Hematopoietic multipotent progenitor cell treated with erythropoietin and hydrocortisone succinate and interleukin-3 and kit ligand, for 4 days (in vitro differentiated cells): ENCODE measurements at places on chromosomes 12 and 14.

DNA sequence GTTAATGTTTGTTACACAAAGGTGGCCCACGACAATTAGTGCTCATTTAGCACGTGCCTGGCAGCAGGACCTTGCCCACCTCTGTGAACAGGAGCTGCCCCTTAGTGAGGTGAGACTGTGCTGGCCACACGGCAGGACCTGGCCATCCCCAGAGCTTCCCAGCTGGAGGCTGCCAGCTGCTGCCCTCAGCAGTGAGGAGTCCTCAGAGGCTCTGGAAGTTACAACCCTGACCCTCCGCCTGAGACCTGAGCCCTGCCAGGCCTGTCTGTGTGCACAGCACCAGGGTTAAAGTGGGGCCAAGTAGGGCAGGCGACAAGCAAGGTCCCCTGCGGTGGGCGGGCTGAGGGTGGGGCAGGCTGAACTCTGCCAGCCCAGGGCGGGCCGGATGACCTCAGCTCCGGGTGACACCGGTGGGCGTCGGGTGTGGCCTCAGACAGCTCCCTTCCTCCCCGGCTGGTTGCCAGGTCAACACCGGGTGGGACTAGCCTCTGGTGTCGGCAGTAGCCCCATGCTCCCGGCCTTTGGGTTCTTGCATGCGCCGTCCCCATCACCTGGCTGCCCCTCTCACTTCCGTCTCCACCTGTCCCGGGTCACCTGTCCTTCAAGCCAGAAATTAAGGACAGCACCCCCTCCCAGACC is 9.2 kb upstream of the LBHD2 start:
- peak; percentile 86 for DNase-seq

- peak; percentile 89 for DNase-seq
Observed at GRCh38 chr12:47307680-47308399, 228.1 kb upstream of the AMIGO2 start.

- DNase-seq = peak; percentile 94
Observed at GRCh38 chr12:54413284-54414190, 5.5 kb downstream of the ITGA5 start.

DNA sequence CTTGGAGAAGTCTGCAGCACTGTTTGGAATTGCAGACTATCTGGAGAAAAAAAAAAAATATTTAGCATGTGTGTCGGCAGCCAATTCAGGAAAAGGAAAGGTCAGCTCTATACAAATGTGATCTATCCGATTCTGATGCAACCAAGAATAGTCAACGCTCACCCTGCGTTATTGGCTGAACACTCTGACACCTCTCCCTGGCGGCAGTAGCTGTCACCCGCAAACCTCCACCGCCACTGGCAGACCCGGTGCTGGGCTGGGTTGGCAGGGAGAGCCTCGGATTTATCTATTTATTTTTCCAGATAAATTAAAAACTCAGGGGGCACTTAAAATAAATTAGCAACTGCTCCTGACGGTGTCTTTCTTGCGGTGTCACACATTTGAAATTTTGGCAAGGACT is 409.7 kb downstream of the VRK1 start:
- no peak for DNase-seq

DNA sequence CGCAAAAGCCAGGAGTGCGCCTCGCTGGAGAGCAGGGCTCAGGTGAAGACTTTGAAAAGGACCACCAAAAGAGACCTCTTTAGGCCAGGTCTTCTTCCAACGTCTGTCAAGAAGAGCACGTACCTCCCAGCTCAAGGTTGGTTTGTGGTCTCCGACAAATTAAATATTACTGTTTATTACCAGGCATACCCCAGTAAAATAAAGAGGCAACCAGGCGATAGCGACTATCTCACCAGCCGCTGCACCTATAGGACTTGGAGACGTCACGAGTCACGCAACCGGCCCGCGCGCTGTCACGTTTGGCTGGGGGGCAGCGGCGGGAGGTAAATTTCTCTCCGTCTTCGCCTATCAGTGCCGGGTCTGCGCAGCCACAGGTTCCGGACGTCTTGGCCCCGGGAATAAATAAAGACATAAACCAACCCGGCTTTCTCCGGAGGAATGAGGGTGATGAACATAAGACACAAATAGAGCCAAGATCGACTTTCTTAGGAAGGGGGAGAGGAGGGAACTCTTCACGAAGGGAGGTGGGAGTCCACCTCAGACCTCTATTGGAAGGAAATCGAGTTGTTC is 2.0 kb upstream of the TBX5 start:
- no peak for DNase-seq

DNA sequence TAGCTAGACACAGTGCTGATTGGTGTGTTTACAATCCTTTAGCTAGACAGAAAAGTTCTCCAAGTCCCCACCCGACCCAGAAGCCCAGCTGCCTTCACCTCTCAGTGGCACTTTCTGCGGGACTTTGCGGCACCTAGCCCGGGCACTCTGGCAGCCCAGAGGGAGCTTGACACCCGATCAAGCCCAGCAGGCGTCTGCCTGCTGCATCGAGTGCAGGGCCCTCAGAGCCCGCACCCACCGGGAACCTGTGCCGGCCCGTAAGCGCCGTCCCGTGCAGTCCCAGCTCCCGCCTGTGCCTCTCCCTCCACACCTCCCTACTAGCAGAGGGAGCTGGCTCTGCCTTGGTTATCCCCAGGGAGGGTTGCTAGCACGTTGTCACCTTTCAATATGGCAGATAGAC is 631.0 kb upstream of the STXBP6 start:
- DNase-seq = no peak

- peak; percentile 35 for DNase-seq
Observed at GRCh38 chr12:96486751-96487613, 2.4 kb upstream of the CFAP54 start.

- no peak for DNase-seq
Observed at GRCh38 chr14:91609161-91609560, 99.1 kb upstream of the PPP4R3A start.

- DNase-seq = peak; percentile 76
Observed at GRCh38 chr14:69580009-69580577, 5.4 kb upstream of the CCDC177 start.

GRCh38 chr14:49206828-49207227 is 379.4 kb downstream of the RPS29 start:
- DNase-seq = no peak

DNA sequence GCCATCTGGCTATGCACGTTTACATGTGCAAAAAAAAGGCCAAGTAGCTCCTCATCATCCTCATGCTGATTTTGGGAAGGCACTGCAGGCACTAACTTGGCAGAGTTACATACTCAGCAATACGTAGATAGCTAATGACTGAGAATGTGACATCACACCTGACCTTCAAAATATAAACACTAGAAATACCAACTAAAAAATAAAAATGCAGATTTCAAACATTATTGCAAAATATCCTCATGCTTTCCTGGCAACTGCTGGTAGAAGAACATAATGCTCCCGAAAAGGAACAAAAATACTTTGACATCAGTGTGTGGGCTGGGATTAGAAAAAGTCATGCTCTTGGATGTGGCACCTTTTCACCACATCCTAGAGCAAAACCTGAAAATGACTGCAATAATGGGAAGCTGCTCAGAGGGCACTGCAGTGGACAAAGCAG is 153.2 kb upstream of the ABCD2 start:
- DNase-seq = no peak

DNA sequence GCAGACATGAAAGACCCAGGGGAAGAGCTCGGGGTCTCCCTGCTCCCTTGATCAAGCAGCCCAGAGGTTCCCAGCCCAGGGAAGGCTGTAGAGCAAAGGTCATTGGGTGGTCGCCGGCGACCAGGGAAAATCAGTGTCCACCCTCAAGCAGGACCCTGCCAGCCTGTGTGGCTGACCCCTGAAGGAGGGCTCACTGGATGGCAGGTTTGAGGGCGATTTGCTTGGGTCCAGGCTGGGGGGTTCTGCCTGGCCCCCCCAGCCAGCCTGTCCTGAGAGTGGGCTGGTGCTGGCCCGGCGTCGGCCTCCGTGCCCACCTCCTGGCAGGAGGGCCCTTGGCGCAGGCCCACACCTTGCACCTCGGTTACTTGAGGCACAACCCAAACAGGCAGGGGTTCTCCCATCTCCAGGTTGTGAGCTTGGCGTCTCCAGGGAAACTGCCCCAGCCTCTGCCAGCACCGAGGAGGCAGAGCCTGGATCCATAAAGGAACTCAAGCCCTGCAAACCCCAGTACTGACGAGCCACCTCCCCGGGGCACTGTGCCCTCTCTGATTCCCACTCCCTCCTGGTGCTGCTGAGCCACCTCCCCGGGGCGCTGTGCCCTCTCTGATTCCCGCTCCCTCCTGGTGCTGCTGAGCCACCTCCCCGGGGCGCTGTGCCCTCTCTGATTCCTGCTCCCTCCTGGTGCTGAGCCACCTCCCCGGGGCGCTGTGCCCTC is 329.0 kb upstream of the SFSWAP start:
- no peak for DNase-seq

- DNase-seq = peak; percentile 78
Observed at GRCh38 chr12:25241167-25242020, 9.3 kb downstream of the KRAS start.

DNA sequence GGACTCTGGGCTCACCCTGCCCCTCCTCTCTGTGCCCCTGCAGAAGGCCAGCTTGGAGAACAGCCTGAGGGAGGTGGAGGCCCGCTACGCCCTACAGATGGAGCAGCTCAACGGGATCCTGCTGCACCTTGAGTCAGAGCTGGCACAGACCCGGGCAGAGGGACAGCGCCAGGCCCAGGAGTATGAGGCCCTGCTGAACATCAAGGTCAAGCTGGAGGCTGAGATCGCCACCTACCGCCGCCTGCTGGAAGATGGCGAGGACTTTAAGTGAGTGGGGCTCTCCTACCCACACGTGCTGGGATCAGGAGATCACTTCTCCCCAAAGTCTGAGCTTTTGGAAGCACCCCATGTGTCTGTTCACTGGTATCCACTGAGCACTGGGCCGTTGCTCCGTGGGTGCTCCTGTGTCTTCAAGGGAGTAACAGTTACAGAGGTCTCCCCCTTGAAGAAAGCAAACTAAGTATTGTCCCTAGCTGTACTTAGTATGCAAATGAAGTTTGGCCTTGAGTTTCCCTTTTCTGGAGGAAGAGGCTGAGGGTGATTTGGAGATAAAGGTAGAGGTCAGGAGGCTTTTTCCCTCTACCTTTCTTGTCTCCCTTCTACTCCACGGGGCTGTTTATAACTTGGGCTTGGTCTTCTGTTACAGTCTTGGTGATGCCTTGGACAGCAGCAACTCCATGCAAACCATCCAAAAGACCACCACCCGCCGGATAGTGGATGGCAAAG is 3.3 kb downstream of the KRT18 start:
- DNase-seq = peak; percentile 16

DNA sequence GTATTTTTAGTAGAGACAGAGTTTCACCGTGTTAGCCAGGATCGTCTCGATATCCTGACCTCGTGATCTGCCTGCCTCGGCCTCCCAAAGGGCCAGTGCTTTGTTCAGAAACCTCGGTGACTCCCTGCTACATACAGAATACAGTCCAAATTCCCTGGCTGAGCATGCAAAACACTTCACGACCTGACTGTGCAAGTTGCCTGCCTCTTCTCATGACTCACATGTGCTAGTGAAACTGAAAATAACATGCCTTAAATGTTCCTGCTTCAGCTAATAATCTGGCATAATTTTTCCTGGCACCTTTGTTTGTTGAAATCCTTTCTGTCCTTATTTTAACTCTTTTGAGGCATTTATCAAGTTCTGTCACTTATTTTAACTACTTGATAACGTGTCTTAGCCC is 8.2 kb downstream of the DMAC2L start:
- DNase-seq = no peak

- DNase-seq = no peak
Observed at GRCh38 chr12:98260276-98260675, 255.1 kb upstream of the TMPO start.

DNA sequence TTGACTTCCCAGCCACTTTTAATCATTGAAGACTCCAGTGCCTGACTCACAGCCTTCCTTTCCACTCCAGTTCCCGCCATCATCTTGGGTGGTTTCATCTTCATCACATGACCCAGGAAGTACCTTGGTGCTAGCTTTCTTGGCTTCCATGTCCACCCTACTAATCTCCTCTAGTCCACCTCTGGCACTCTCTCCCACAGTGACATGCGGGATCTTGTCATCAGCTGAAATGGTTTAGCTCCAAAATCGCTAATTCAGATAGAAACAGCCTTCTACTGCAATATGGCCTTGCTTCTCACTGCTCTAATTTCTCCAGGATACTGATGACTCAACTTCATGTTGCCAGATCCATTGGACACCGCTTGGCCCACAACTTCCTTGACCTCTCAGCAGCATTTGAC is 24.5 kb downstream of the WDR20 start:
- peak; percentile 48 for DNase-seq

DNA sequence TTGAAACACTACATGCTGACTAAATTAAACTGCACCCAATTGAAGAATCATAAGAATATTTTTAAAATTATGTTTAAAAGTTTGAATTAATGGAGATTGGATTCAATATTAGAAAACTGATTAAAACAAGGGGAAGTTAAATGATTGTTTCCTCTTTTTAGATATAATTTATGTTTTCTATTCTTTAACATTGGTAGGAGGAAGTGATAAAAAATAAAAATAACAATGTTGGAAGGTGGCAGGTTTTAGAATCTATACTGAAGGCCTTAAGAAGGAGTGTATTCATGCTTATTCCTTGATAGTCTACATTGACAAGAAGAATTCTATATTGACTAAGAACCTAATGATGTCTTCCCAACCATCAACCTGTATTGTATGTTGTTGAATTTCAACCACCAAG is 168.1 kb downstream of the PDZRN4 start:
- no peak for DNase-seq

DNA sequence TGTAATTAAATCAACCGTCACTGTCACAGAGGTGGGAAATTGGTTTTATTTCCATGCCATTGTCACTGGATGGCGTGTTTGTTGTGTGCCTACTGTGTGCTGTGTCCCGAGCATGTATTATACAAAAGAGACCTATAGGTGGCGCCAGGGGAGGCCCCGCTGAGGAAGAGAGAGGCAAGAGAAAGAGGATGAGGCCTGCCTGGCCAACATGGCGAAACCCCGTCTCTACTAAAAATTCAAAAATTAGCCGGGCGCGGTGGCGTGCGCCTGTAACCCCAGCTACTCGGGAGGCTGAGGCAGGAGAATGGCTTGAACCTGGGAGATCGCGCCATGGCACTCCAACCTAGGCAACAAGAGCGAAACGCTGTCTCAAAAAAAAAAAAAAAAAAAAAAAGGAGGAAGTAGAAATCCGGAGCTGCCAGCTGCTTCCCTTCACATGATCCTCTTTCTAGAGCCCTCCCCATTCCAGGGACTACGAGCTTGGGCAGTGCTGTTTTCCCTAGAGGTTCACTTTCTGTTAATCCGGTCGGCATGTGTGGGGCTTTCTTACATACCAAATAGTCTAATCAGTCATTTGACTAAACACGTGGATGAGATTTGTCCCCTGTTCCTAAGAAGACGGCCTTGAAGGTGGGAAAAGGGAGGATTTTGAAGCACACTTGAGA is 6.4 kb upstream of the CCDC175 start:
- peak; percentile 77 for DNase-seq

- DNase-seq = no peak
Observed at GRCh38 chr14:95253039-95253630, 66.6 kb downstream of the CLMN start.

GRCh38 chr14:94383777-94384176 is 4.6 kb downstream of the SERPINA1 start:
- DNase-seq = no peak

DNA sequence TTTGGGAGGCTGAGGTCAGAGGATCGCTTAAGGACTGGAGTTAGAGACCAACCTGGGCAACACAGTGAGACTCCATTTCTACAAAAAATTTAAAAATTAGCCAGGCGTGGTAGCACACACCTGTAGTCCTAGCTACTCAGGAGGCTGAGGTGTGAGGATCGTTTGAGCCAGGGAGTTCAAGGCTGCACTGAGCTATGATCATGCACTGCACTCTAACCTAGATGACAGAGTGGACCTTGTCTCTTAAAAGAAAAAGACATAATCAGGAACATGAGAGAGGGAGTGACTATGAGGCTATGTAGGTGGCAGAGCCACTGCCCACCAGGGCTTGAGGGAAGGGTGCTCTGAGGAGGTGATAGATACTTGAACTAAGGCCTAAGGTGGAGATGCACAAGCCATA is 49.2 kb upstream of the PLXNC1 start:
- no peak for DNase-seq
